ENCODE measurements at places on chromosomes 4 and X.

DNA sequence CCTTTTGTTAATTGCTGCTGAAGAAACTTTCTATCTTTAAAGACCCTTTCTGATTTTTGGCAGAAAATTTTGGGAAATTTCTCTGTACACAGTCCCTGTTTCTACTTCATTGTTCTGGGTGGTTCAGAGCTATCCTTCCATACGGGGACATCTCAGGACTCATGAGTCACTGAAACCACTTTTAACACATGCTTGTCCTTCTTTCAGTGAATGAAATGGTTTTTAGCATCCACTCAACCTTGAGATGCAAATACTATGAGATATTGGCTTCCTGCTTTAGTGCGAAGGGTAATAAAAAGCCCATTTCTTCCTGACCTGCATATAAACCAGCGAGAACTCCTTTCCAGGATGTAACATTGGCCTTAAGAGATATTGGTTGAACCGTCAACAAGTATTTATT is 158.0 kb downstream of the REPS2 start:
- no peak for DNase-seq

- no peak for DNase-seq
Measured at GRCh38 chr4:6988016-6988715, 55.0 kb upstream of the TADA2B start.

GRCh38 chr4:53852343-53852742 is 212.1 kb downstream of the CHIC2 start:
- DNase-seq = peak; percentile 89

- no peak for DNase-seq
Measured at GRCh38 chr4:40065010-40065409, 8.4 kb downstream of the N4BP2 start.

GRCh38 chr4:42531341-42532030 is 125.4 kb downstream of the ATP8A1 start:
- no peak for DNase-seq

- DNase-seq = peak; percentile 54
Measured at GRCh38 chr4:108829966-108830492, 67.2 kb upstream of the ETNPPL start.

DNA sequence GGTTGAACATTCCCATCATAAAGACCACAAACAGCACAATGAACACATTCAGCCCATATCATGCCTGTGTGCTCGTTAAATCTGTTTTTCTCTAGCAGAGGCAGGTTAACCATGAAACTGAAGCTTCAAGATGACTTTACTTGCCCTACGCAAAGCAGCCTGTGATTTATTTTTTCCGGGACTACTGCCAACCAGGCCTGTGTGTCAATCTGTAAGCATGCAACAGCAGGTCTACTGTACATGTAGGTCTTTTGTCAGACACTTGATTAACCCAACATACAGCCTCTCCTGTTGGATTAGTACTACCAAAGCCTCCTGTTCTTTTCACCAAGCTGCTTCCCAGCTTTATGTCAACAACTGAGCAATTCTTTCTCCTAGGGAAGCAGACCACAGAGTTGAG is 85.5 kb upstream of the ACSL1 start:
- peak; percentile 23 for DNase-seq

DNA sequence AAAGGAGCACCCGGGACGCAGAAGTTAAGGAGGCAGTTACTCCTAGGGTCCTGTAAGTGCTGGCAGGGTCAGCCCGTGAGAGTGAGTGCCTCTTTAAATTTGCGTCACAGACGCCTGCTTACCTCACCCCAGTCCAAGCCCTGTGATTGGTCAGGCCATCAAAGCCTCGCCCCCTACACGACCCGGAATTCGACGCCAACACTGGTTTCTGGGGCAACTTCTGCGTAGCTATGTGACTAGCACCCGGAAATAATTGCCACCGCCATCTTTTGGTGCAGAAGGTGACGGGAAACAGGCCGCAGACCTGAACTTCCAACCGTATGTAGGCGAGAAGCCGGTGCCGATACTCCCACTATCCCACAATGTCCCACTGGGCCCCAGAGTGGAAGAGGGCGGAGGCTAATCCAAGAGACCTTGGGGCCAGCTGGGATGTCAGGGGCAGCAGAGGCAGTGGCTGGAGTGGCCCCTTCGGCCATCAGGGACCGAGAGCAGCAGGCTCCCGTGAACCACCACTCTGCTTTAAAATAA is at the start of gene DDX53:
Gene DDX53 (plus strand): TSS at position 265 of the 528 bp plus-strand sequence. CDS start 98 bp downstream, at position 363.
- DNase-seq = no peak

- DNase-seq = peak; percentile 19
Measured at GRCh38 chr4:153655002-153655541, 29.0 kb upstream of the TLR2 start.

- DNase-seq = no peak
Measured at GRCh38 chr4:168659741-168660465, 163.1 kb downstream of the PALLD start.

- peak; percentile 96 for DNase-seq
Measured at GRCh38 chr4:3369781-3370674, 71.7 kb upstream of the HGFAC start.

DNA sequence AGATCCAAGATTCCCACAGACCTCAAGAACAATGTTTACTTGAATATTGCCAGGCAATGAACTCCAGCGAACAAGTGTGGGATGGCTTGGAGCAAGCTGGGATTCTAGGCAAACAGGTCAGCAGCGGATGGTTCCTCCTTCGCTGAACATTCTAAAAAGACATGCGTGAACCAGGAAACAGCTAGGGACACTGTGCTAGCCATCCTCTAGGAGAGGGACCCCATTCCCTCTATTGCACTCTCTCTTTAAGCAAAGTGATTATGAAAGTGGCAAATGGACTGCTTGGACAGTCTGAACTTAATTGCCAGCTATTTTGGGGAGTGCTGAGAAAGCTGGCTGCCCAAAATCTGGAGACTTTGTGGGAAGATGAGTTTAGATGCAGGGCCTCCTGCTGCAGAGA is 29.9 kb upstream of the TEC start:
- DNase-seq = peak; percentile 10

DNA sequence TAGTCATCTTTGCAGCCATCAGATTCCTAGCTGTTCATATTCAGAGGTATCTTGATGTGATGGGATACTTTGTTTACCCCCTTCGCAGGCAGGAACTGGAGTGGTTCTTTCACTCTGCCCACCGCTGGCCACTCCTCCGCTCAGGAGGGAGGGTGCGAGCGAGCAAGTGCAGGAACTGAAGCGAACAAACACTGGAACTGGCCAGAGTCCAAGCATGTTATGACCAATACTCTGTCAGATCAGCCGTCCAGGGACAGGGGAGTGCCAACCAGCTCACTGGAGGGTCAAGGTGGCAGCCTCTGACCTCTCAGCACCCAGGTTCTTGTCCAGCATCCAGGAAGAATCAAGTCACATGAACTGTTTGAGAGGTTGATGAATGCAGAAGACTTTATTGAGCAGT is 18.0 kb upstream of the MANBA start:
- DNase-seq = no peak

DNA sequence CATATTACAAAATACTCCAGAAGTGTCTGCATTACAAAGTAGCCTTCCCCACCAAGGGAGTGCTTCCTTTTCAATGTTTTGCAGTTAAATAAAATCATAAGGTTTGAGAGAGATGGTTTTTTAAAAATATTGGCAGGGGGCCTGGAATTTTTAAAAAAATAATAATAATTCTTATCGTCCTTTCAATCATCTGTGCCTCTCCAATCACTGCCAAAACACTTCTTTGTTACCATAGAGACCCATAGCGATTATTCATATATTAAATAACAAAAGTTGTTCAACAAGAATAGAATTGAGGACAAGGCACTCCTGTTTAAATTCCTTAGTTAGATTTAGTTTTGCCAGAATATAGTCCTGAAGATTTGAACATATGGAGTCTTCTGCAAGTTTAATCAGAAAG is 203.1 kb downstream of the FAT4 start:
- no peak for DNase-seq

DNA sequence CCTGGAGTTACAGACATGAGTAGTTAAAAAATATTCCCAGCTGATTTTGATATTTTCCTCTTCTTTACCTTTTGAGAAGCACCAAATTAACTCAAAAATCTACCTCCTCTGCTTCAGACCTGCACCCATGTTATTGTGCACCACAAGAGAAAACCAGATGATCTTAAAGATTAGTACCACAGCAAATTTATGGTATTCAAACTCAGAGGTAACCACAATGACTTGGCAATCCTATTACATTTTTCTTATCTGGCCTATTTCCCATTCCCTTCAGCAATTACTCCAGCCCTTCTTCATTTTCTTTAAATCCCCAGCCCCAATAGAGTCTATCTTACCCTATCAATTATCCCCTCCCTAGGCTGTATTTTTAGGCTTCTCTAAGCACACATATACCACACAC is 535.1 kb downstream of the FAT4 start:
- DNase-seq = peak; percentile 78

- peak; percentile 21 for DNase-seq
Measured at GRCh38 chr4:87498446-87498900, 30.7 kb downstream of the SPARCL1 start.

DNA sequence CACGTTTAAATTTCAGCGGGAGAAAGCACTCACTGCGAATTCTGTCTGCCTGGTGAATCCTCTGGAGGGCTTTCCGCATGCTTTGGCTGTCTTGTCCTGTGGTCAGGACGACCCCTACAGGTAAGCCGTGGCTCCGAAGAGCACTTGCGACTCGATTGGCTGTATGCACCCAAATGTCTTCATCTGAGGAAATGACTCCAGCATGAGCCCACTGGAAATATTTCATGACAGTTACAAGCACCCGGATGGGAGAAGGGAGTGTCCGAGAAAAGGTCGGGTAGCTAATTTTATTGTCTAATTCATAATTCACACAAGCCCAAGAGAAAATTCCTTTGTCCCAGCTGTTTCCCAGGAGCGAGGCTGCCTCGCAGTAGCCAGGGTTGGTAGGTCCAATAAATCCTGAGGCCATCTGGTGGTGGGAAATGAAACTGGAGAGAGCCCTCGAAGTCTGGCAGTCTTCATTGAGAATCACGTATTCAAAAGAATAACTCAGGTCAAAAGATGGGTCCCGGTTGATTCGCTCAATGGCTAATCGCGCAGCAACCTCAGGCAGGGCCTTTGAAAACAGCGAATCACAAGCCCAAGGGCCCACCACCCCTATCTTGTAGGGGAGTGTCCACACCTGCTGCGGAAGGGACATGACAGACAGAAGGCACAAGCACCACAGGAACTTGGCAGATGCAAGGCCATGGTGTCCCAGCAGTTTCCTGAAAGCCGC is 6.6 kb downstream of the GUCY2F start:
- DNase-seq = peak; percentile 67

DNA sequence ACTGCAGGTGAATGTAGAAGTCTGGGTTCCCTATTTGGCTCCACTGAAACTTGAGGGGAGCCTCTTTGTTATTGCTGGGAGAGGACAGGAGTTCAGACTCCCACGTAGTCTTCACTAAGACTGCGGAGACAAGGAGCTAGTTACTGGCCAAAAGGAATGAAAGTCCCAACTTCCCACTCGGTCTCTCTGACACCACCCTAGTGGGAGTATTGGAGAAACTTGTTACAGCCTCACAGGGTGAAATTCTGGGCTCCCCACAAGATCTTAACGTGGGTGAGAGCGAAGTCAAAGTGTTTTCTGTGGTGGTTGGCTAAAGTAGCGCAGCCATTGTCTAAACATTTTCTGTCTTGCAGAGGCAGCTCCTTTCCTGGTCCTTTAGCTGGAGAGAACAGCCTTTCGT is 13.5 kb downstream of the MYOZ2 start:
- no peak for DNase-seq

DNA sequence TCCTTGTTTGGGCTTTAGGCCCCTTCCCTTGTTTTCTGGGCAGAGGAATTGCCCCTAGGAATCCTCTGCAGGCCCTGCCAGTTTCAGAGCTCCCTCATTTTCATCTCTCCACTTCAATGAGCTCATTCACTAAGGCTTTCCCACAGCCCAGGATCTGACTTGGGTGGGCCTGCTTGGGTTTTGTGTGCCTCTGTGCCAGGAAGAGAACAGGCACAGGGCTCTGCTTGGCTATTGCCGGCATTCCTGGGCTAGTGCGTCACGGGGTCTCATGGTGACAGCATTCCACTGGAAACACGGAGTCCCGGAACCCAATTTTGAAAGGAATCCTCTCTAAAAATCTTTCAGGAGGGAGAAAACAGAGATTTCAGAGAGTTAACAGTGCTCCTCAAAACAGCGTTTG is 150.5 kb downstream of the VCX3A start:
- DNase-seq = no peak

DNA sequence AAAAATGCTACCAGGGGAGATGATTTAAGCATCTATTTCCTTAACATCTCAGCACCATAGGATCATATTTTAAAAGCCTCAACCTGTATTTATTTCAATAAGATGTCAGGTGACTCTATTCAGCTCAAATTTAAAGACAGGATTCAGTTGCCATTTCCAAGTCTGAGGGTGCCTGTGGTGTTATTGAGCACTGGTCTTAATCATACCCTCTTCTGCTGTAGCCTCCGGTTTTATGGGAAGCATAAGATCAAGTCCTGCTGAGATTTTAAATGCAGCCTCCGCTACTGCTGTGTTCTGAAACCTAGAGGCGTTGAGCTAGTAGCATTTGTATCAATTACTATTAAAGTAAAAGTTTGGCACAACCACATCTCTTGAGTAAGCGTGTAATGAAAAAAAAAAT is 185.7 kb upstream of the NWD2 start:
- no peak for DNase-seq

GRCh38 chrX:18596096-18596495 is 75.8 kb downstream of the RS1 start:
- DNase-seq = no peak

DNA sequence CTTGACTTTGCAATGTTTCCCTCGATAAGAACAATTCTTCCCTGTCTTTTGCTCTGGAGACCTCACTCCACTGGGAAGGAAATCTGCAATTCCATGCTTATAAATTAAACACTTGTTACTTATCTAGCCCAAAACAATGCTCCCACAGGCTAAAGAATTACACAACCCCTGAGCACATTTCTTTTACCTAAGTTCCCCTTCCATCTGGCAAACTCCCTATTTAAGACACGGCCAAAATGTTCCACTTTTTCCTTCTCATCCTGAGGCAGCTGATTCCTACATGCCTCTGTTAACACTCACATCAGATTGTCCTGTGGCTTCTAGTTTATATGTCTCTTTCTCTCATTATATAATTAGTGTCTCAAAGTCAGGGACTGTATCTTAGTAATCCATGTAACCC is 211.7 kb downstream of the COX18 start:
- no peak for DNase-seq

GRCh38 chr4:28868841-28869240 is 1851.3 kb upstream of the PCDH7 start:
- DNase-seq = peak; percentile 41
